ENCODE measurements at places on chromosomes 3 and 15. TPM values are rescaled to one million over a fixed set of nuclear protein-coding genes. Genes with fewer than 3 reads are reported as not detected.

- no peak for DNase-seq
These were observed 734 bp upstream of the SLC6A20 start for GRCh38 chr3:45796902-45797637.

- no peak for DNase-seq
These were observed 23.3 kb downstream of the SNRK start for GRCh38 chr3:43309372-43310305.

DNA sequence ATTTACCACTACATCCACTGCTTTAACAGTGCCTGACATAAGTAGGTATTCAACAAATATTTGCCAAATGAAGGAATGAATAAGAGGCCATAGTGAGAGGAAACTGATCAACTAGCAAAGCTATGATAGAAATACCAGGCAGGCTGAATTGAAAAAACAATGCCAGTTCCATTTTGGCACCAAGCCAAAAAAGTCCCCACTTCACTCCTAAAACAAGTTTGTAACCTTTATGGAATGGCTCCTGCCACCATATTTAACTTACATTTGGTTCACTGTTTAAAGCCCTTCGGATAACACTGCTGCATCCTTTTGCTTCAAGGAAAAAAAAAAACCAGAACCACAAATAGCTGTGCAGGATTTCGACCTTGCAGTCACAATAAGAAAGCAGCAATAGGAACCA, 166.1 kb downstream of the FRMD5 start:
- no peak for DNase-seq

- no peak for DNase-seq
These were observed 279.2 kb downstream of the GABRG3 start for GRCh38 chr15:27250223-27250622.

Gene SPATA12
- not detected for total RNA-seq

Gene PLA2G4E
- total RNA-seq: not detected

Measured in HepG2 (cell line).